Dermis microvascular lymphatic vessel endothelial cell (primary cell): ENCODE measurements at places on chromosomes 12 and 14. TPM values are rescaled to one million over a fixed set of nuclear protein-coding genes. Genes with fewer than 3 reads are reported as not detected.

- peak; percentile 6 for DNase-seq
Observed at GRCh38 chr12:106760184-106760531, 14.3 kb upstream of the RIC8B start.

DNA sequence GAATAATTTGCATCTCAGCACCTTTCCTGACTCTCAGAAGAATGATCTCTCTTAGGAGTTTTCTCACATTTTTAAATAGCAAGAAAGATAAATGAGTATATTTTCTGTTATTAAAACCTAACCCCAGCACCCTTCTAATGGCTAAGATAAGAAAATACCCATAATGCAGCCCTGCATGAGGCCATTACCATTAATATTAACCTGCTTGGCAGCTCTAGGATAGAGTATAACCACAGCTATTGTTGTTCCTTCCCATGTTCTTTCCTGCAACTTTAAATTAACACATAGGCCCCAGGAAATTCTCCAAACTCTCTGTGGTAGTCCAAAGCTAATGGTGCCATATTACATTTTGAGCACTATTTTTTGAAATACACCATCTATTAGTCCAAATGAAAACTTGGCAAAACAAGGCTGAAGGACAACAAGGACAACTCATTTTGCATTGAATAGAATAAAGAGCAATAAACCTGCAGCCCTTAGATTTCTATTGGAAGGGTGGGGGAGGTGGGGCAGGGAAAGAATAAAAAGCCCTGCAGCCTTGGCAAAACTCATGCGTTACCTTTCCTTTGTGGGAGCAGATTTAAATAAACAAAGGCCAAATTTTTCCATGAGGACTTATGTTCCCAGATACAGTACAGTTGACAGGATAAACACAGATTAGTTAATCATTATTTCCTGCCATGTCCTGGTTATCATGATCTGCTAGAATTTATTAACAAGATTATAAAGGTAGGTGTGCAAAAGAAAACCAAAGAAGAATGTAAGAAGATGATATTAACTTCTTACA lies 46.9 kb downstream of the BTG1 start:
- DNase-seq = peak; percentile 14

DNA sequence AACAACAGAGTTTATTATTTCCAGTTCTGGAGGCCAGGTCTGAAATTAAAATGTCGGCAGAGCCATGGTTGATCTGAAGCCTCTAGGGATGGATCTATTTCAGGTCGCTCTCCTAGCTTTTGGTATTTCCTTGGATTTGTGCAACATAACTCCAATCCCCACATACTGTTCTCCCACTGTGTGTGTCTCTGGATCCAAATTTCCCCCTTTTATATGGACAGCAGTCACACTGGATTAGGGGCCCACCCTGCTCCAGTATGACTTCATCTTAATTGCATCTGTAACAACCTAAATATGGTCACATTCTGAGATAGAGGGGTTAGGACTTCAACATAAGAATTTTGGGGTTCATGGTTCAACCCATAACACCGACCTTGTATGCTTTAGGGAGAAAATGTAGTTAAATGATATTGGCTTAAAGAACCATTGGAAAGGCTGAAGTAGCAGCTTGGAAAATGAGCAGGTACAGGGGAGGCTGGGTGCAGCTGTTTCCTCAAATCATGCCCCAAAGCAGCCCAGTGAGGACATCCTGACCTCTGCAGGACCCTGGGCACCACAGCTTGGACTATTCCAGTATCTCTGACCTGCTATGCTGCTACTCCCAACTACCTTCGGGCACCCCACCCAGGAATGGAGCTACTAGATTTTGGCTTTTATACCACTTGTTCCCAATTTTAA lies 13.9 kb upstream of the MDM2 start:
- no peak for DNase-seq

The DCN gene
- not detected in 2 replicates for total RNA-seq

The SINHCAF gene
- 38.8 and 43.0 TPM in 2 replicates for total RNA-seq

The CCDC38 gene
- total RNA-seq = not detected in 2 replicates

The CELA1 gene
- total RNA-seq = not detected in 2 replicates

The TPPP2 gene
- not detected in 2 replicates for total RNA-seq
